OCI-LY7 (cell line): ENCODE measurements at places on chromosomes 5 and 9. TPM values are rescaled to one million over a fixed set of nuclear protein-coding genes. Genes with fewer than 3 reads are reported as not detected.

SLCO6A1 gene
- not detected in 2 replicates for total RNA-seq

CDKN2B gene
- 3.7 and 4.7 TPM in 2 replicates for total RNA-seq

FOXD4L3 gene
- total RNA-seq = 0.42 and 0.68 TPM in 2 replicates

MARVELD2 gene
- total RNA-seq = 1.2 and 2.0 TPM in 2 replicates

NMUR2 gene
- total RNA-seq = not detected in 2 replicates

ARAP3 gene
- not detected in 2 replicates for total RNA-seq

ARID3C gene
- 0.38 and 0.44 TPM in 2 replicates for total RNA-seq

PTGER4 gene
- total RNA-seq = 0.49 TPM in 1 of 2 replicates, not detected in the other

PPP6C gene
- total RNA-seq = 51.9 and 55.1 TPM in 2 replicates

HTR4 gene
- total RNA-seq = not detected in 2 replicates

NOL6 gene
- 23.8 and 30.9 TPM in 2 replicates for total RNA-seq

OTP gene
- not detected in 2 replicates for total RNA-seq

TAF11L10 gene
- not detected in 2 replicates for total RNA-seq

SLC34A3 gene
- total RNA-seq = not detected in 2 replicates

C9orf153 gene
- 0.27 and 0.31 TPM in 2 replicates for total RNA-seq

GNA14 gene
- not detected in 2 replicates for total RNA-seq
